ENCODE measurements at places on chromosomes 16 and 17.

DNA sequence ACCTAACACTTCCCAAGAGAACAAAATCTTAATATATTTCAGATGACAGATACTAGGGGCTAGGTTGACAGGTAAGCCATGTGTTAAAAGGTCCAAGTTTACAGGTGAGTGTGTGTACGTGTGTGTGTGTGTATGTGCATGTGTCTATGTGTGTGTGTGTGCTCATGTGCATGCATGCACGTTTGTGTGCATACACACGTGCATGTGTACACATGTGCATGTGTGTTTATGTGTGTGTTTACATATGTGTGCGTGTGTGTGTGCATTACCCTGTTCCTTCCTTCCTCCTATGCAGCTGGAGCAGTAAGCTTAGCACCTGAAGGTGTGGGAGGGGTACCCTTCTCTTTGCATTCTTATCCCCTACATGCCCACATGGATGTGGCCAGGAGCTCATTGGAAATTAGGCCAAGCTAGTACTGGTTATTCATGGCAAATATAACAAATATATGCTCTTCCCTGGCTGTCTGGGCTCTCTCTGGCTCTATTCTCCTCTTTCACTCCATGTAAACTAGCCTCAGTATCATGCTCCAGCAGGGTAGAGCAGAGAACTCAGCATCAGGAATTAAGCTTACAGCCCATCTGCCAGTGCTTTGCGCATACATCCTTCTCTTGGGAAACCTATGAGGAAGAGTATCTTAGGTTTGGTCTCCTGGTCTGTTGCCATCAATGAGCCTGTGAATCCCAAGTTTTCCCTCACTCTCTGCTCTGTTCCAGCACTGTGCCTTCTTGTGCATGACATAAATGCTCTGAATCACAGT lies 258.0 kb upstream of the MYOCD start:
- no peak for DNase-seq

DNA sequence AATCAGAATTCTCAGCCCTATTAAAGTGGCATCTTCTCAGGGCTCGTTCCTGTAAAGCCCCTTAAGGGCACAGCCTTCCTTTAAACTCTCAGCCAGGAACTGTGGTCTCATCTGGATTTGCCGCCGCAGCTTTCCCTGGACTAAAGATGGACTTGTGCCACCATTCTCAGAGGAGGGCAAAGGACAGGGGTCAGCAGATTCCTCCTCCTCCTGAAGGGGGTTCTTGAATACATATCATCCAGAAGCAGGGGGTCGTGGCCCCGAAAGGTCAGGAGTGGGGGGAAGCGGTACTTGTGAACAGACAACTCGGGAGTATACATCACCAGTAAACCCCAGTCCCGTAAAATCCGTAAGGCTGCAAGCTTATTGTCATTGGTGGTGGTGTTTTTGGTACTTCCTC lies 174.8 kb downstream of the RPTOR start:
- DNase-seq, result no peak

GRCh38 chr17:32699247-32699646 lies 177.7 kb downstream of the MYO1D start:
- DNase-seq, result no peak

- DNase-seq, result peak; percentile 23
Observed at GRCh38 chr17:47324224-47325020, 667 bp downstream of the EFCAB13 start.

GRCh38 chr17:63633742-63634141 lies 11.5 kb downstream of the MAP3K3 start:
- no peak for DNase-seq

GRCh38 chr17:3888343-3889171 lies 4.3 kb downstream of the CAMKK1 start:
- no peak for DNase-seq

DNA sequence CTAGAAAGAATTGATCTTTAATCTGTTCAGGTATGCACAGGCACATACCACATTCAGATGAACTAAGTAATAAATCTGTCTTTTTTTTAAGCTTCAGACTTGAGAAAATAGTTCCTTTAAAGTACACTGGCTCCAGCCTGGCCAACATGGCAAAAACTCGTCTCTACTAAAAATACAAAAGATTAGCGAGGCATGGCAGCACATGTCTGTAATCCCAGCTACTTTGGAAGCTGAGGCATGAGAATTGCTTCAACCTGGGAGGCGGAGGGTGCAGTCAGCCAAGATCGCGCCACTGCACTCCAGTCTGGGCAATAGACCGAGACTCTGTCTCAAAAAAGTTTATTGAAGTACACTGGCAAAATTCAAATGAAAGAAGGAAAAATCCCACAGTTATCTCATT lies 111.0 kb upstream of the NETO2 start:
- no peak for DNase-seq

GRCh38 chr17:61294777-61295176 lies 104.9 kb upstream of the TBX2 start:
- DNase-seq, result no peak

GRCh38 chr16:2214719-2214968 lies at the start of gene PGP:
TSS of gene PGP (minus strand) at chr16:2214840. CDS start at chr16:2214777, 63 bp downstream.
- no peak for DNase-seq

GRCh38 chr16:79082970-79083369 lies 517.6 kb downstream of the MAF start:
- DNase-seq, result no peak

DNA sequence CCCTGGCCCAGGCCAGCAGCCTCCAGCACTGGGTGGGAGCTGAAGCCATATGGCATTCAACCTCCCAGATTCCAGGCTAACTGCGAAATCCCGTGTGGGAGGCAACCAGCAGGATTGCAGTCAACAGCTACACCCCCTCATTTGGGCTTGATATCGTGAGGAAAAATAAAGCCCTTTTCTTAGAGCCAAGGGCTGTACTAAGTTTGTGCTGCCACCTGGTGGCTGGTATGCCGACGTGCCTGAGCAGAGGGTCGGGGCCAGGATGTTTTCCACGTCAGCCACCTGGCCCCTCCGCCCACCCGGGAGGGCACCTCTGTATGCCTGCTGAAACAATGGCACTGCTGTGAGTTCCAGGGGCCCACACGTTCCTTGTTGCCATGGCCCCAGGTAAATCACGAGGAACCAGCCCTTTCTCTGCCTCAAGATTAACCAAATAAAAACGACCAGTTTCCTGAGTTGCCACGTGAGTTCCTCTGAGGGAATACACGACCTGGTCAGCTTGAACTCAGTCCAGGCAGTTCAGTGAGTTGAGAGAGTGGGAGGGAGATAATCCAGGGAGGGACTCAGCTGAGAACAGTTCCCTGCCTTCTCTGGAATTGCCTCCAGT lies 9.0 kb downstream of the TMEM98 start:
- peak; percentile 54 for DNase-seq

DNA sequence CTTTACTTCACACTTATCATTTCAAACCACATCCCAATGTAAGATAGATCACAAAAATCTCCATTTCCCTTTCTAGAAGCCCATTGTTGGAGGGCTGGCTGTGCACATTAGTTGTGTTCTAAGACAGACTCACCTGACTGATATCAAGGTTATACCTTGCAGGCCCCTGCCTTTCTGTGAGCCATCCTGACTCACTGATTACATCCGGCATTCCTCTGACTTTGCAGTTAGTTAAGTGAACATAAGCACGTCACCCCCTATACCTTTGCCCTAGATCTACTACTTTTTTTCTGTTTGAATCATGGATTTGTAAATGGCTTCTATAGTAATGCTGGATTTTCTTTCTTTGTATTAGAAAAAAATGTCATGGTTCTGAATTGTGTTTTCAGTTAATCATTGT lies 78.3 kb downstream of the TANGO6 start:
- no peak for DNase-seq

DNA sequence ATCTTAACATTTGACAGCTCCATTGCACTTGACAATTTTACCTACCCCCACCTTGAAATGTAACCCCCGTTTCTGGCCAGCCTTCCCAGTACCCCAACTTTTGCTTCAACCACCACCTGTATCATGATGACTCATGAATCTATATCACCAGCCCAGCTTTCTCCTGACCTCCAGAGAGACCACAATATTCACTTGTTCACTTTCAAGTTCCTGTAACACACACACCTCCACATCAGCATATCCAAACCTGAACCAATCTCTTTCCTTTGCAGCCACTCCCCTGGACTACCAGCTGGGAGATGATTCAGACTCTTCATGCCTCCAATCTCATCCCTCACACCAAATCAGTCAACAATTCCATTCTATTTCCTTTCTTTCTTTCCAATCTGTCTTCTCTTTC lies 8.0 kb downstream of the SMG6 start:
- no peak for DNase-seq

DNA sequence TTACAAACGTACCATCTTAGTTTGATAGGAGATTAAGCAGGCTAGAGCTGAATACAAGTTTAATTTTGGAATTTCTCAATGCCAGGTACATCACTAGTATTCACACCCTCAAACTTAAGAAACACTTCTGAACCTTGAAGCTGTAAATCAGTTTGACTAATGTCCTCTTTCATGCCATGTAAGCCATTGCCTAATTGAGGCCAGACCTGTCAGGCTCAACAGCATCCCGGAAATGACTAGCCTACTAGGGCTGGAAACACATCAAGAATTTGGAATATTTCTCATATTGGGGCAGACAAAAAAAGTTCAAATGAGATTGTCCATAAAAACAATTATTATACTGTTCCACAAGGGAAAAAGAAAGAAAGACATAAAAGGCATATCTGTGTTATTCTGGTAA lies 1.7 kb downstream of the USP32 start:
- DNase-seq, result no peak

DNA sequence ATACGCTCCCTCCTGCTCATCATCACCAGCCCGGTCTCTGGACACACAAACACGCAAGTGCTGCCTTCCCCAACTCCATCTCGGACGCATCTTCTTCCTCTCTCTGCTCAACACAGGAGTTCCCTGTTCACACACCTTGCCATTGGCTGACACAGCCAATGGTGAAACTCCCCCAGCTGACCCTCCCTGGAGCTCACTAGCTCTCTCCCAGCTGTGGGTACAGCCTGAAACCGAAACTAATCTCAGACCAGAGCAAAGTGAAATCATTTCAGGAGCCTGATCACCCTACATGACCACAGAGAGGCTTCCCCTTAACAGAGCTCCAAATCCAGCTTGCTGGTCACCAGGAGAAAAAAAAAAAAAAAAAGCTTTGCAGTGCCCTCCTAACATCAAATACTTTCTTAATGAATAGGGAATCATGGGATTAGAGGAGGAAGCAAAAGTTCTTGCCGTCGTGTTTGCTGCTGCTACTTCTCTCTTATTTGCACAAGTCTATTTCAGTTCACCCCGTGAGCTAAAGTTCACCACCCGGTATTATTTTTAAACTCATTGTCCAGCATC lies 8.3 kb downstream of the CUEDC1 start:
- DNase-seq, result no peak

DNA sequence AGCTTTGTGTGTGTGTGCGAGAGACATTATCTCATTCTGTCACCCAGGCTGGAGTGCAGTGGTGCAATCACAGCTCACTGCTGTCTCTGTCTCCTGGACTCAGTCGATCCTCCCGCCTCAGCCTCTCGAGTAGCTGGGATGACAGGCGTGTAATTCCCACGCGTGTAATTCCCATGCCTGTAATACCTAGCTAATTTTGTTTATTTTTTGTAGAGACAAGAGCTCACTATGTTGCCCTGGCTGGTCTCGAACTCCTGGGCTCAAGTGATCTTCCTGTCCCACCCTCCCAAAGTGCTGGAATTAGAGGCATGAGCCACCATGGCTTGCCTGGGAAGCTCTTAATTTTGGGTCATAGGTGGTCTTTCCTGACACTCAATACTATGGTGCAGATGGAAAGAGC lies 205.3 kb upstream of the TNRC6C start:
- no peak for DNase-seq

DNA sequence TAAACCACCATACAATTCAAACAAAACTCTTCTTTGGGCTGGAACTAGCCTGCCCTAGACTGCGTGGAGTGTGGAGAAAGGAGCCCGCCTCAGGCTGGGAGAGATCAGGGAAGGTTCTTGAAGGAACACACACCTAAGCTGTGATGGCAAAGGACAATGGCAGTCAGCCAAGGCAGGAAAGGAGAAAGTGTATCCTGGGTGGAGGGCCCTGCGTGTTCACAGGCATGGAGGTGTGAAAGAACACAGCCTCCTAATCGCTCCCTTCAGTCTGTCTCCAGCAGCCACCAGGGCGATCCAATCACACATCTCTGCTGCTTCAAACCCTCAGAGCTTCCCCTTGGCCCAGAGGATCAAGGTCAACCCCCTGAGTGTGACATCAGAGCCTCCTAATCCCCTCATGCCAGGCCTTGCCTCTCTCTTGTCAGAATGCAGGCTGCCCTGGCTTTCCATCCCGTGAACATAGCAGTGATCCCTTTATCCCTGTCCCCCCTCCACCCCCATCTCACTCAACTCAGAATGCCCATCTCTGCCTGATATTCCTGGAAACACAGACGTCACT lies 173.0 kb downstream of the KATNIP start:
- DNase-seq, result no peak

DNA sequence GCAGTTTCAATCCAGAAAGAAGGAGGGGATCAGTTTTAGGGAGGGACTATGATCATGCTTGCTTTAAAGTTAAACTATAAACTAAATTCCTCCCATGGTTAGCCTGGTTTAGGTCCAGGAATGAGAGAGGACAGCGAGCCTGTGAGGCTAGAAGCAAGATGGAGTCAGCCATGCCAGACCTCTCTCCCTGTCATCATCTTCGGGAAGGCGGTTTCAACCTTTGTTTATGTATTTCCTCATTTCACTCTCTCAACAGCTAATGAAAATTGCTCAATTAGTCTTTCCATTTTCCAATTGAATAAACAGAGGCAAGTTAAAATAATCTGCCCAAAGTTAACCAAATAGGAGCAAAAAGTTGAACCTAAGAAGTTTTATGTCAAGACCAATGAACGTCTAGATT lies 201.5 kb downstream of the KCNJ2 start:
- no peak for DNase-seq

DNA sequence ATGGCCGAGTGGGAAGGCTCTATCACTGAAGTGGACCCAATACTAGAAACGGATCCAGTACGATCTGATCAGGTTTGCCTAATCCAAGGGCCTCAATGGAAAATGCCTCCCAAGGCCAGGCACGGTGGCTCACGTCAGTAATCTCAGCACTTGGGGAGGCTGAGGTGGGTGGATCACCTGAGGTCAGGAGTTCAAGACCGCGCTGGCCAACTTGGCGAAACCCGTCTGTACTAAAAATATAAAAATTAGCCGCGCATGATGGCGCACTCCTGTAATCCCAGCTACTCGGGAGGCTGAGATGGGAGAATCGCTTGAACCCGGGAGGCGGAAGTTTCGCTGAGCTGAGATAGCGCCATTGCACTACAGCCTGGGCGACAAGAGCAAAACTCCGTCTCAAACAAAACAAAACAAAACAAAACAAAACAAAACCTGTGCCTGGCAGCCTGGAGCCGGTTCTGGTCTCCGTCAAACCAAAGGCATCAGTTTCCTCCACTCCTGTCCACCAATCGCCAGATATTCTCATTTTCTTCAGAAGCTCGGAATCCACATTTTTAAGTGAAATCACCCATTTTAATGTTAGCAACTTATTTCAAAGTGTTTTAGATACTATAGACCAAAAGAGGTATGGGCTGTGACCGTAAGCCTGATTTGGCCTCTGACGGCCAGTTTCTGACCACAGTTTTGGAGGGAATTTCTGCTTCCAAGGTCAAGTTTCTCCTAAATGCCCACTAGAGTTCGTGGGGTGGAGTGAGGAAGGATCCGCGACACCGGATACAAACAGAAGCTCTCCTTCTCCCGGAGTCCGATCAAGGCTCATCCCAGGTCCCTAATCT lies 664 bp downstream of the NQO1 start:
- no peak for DNase-seq

Data from activated T-cell treated with anti-CD3 and anti-CD28 coated beads for 4 hours (primary cell).